ACHN (cell line): ENCODE measurements at places on chromosomes 1 and 21.
A peak's percentile ranks its signal among the peaks of the same experiment; 100 is the strongest.

DNA sequence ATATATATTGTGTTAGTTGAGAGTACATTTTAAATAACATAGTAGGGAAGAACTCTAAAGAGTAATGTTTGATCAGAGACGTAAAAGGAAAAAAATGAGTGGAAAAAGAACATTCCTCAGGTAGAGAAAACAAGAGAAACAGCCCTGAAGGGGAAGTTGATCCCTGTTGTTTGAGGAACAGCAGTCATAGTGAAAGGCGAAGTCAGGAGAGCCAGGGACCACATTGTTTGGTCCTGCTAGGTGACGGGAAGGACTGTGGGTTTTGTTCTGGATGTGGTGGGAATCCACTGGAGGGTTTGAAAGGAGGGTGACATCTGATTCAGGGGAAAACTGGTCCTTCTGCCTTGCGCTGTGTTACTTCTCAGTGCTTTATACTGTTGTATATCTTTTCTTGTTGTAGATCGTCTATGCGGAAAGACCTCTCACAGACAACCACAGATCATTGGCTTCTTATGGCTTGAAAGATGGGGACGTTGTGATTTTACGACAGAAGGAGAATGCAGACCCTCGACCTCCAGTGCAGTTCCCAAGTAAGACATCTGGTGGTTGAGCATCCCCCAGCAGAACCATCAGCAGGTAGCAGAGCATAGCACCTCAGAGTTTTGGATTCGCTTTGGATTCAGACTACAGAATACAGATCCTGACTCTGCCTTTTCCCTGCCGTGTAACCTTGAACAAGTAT, 9.2 kb downstream of the DDI2 start:
- no peak for DNase-seq

DNA sequence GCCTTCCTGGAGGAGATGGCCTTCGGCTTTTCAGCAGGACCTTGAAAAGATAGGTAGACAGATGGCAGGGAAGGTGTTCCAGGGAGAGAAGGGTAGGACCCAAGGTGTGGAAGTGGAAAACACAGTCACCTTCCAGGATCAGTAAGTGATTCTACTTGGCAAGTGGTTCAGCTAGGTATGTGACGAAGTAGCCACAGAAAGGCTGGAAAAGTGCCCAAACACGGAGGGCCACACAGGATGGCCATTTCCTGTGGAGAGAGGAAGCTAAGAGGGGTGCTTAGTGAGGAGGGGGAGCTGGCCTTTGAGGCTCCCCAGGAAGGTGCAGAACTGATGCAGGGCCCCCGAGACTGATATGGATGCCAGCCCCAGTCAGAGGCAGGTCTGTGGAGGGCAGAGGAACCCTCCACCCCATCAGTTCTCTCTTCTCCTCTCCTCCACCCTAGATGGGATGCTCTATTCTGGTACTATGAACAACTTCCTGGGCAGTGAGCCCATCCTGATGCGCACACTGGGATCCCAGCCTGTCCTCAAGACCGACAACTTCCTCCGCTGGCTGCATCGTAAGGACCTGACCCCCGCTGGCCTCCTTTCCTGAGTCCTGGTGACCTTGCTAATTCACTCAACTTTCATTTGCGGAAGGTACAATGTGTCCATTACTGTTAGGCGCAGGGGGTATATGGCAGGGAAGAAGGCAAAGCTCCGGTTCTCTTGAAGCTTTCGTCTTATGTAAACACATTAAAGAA, 6.8 kb downstream of the SEMA4A start:
- peak; percentile 27 for DNase-seq

- no peak for DNase-seq
These were observed 2.2 kb downstream of the FAM89A start for GRCh38 chr1:231037585-231038517.

DNA sequence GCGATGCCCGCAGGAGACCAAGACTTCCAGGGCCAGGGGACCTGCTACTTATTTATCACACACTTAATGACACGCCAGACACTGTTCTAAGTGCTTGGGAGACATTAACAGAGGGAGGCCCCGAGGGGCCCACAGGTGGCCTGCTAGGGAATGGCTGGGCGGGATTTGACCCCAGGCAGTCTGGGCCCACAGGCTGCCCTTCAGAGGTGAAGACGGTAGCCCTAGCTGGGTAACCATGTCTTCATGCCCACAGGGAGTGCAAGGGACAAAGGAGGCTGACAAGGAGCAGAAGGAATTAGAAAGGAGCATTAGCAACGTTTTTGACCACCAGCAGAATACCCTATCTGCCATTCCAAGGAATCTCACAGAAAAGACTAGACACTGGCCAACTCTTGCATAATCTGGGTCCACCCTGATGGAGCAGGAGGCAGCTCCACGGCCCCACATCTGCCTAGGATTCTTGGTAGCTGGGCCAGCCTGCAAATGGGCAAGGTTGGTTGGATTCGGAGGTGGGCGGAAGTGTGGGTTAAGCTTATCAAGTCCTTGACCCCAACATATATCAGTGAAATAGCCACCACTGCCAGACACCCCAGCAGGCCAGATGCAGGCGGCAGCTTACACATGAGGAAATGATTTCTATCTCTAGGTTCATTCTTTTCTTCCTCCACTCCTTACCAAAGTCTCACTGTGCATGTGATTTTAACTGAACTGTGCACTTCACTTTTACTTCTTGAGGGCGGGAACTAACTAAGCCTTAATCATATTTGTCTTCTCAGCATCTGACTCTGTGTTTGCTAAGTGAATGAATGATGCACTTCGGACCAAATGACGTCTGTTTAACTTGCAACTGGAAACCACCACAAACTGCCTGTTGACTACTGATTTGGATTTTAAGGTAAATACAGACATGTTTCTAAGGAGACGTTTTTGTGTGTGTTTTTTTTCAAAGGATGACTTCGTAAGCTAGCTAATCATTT, 3.4 kb upstream of the ETS2 start:
- DNase-seq: no peak

DNA sequence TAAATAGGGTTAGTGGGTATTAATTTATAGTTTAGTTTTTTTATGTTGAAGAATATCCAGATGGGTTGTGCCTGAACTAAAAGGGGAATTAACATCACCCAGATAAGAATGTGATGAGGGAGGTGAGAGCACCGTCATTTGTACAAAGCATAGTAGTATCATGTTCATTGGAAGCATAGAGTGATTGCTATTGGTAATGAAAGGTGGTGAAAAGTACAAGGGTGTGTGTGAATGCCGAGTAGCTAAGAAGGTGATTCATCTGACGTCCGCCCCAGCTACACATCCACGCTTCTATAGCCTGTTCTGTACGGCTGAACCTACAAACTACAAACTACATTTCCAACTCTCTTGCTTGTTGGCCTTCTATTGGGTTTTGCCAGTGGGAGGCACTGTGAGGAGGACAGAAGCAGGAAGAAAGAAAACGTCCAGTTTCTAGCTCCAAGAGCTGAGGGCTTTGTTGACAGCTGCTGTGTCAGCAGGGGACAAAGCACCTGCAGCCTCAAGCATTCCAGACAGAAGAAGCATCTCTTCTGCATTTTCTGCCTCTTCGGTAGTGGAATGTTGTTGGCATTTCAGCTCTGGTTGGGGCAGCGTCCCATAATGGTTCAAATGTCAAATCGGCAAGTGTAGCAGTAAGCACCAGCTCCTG, 404.8 kb downstream of the KCTD3 start:
- DNase-seq: no peak

DNA sequence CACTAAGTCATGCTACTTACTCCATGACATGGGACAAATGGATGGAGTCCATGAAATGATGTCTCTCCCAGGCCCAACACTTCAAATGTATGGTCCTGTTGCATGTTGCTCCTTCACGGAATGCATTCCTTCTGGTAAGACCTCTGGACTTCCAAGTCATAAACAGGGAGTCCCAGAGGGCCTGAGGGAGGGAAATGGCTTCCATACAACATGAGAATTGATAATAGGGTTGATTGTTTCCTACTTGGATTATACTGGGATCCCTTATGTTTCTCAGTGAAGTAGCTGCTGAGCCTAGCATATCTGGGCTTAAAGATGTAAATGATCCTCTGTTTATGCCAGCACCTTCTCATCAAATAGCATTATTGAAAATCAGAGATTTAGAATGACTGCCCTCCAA, 104.2 kb upstream of the MAGI3 start:
- DNase-seq: no peak

- DNase-seq: no peak
These were observed 620.2 kb downstream of the PTPRU start for GRCh38 chr1:29856340-29857114.

DNA sequence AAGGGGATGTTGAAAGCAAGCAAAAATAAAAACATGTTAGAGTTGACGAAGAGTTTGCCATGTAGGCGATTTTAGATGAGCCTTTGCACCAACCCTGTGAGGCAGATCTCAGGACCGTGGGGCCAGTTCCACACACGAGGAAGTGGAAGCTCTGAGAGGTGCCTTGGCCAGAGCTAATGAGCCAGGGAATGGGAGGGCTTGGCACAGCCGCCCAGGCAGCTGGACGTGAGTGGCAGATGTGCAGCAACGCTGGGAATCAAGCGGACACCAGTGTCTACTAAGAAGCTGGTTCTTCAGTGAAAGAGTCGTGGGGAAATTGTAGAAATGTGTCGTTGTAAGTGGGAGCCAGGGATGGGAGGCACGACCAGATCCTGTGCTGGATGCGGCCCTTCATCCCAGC, 58.9 kb upstream of the COL6A1 start:
- no peak for DNase-seq
